Left ventricle myocardium inferior (tissue), 1 donor: ENCODE measurements at places on chromosomes 7 and 10.

DNA sequence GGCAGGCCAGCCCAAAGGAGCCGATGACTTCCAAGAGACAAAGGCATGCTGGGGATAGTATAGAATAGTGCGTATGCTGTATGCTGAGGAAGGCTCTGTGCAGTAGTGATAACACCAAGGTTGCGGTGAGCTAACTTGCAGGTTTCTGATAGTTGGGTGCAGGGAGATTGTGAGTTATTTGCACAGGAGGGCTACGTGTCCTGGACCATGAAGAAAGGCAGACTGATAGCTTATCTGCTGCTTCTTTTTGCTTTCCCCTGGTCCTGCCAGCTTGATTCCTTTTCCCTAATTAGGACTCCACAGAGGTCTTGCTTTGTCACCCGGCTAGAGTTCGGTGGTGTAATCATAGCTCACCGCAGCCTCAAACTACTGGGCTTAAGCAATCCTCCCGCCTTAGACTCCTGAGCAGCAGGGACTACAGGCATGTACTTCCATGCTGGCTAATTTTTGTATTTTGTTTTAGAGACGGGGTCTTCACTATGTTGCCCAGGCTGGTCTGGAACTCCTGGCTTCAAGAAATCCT, 43.9 kb upstream of the ARHGAP12 start:
- H3K4me1 ChIP-seq = no peaks in the 10 kb centered on the region
- H3K27ac ChIP-seq = no peak overlapping the region
- no peak for DNase-seq

DNA sequence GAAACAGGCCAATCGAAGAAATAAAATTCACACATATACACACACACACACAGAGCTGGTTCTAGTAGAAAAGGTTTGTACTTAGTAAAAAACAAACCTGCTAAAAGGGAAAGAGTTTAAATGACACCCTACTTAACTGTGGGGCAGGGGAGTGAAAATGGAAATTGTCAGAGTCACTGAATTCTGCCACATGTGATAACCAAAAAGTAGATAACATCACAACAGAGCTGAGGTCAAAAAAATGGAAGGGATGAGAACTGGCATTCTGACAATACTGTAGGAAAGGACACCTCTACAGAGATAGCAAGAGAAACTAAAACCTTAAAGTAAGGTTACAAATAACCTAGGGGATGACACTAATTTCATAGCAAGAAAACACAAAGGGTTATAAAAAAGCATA, 74.6 kb downstream of the CACUL1 start:
- no peak overlapping the region for H3K27ac ChIP-seq
- H3K4me1 ChIP-seq = no peaks in the 10 kb centered on the region
- peaks cover 48% of the 10 kb centered on the region for H3K36me3 ChIP-seq
- H3K27me3 ChIP-seq = no peaks in the 10 kb centered on the region

DNA sequence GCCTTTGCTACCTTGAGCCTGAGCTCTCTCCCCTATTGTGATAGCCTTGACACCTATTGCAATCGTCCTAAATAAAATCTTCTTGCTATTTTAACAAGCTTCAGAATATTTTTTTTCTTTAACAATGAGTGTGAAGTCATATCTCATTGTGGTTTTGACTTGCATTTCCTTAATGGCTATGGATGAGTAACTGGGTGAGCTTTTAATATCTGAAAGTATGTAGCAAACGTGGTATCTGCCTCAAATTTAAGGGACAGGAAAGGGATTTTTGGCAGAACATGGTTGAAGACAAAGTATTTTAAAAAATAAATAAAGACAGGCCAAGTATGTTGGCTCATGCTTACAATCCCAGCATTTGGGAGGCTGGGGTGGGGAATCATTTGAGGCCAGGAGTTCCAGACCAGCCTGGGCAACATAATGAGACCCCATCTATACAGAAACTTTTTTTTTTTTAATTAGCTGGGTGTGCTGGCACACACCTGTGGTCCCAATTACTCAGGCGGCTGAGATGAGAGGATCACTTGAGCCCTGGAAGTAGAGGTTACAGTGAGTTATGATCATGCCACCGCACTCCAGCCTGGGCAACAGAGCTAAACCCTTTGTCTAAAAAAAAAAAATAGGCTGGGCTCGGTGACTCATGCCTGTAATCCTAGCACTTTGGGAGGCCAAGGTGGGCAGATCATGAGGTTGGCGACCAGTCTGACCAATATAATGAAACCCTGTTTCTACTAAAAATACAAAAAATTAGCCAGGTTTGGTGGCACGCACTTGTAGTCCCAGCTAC, 319.3 kb upstream of the NRP1 start:
- H3K36me3 ChIP-seq = no peaks in the 10 kb centered on the region
- no peak overlapping the region for H3K27ac ChIP-seq

- no peaks in the 10 kb centered on the region for H3K27me3 ChIP-seq
- H3K4me3 ChIP-seq = no peak overlapping the region
- no peaks in the 10 kb centered on the region for H3K4me1 ChIP-seq
- no peak for DNase-seq
Observed at GRCh38 chr10:76010703-76011102, 579.3 kb downstream of the LRMDA start.

GRCh38 chr10:79982861-79983260, 34.0 kb upstream of the SFTPD start:
- peak overlapping the region; percentile 82 for H3K4me3 ChIP-seq
- DNase-seq = no peak
- peaks cover 28% of the 10 kb centered on the region for H3K4me1 ChIP-seq
- no peaks in the 10 kb centered on the region for H3K36me3 ChIP-seq
- peaks cover 62% of the 10 kb centered on the region for H3K27me3 ChIP-seq
- no peak overlapping the region for H3K27ac ChIP-seq

DNA sequence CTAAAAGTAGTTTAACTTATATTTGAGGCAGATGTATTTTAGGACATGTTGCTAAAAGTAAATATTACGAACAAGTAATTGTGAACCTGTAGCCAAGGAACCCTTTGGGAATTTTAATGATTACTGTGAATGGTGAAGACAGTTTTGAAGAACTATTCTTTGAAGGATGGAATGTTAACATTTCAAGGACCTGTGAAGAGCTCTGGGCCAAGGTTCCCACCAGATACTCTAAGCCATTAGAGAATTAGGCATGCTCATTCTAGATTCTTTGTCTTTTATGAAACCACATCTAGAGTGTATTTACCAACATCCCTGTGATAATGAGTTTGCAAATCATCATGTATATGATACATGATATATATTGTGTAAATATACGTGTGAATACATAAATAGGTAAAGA, 99.8 kb downstream of the SEPTIN7 start:
- H3K4me3 ChIP-seq = no peak overlapping the region
- no peaks in the 10 kb centered on the region for H3K27me3 ChIP-seq
- no peak for DNase-seq
- H3K4me1 ChIP-seq = no peaks in the 10 kb centered on the region

GRCh38 chr7:19069842-19070241, 47.6 kb downstream of the TWIST1 start:
- H3K27ac ChIP-seq = no peak overlapping the region
- H3K27me3 ChIP-seq = peaks cover 7% of the 10 kb centered on the region
- no peak overlapping the region for H3K4me3 ChIP-seq
- no peaks in the 10 kb centered on the region for H3K36me3 ChIP-seq

DNA sequence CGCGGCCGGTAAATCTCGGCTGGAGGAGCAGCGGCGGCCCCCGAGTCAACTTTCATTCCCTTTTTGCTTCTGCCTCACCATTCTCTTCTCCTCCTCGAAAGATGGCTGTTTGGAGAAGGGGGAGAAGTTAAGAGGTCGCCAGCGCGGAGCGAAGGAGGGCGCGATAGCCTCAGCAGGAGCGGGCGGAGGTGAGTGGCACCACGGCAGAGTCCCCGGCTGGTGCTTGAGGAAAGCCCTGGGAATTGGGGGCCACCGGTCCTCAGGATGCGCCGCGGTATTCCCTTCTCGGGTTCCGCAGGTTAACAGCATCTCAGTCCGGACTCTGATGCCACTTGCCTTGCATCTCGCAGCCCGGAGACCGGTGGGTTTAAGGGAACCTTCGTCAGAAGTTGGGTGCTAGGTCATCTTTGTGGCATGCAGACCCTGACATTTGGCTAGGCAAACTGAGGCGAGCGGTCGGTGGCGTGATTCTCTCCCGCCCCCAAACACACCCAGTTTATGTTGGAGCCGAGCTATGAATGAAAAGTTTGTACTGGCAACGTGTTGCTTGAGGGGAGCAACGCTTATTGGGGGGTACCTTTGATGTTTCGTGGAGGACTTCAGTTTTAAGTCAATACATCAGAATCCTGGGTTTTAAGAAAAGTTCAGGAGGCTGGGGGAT, 59.5 kb upstream of the PRPS1L1 start:
- peak; percentile 15 for DNase-seq
- no peak overlapping the region for H3K27ac ChIP-seq
- no peaks in the 10 kb centered on the region for H3K27me3 ChIP-seq
- no peaks in the 10 kb centered on the region for H3K36me3 ChIP-seq
- H3K4me1 ChIP-seq = peaks cover 20% of the 10 kb centered on the region

GRCh38 chr7:29539471-29539870, 24.2 kb upstream of the PRR15 start:
- H3K4me3 ChIP-seq = no peak overlapping the region
- no peaks in the 10 kb centered on the region for H3K4me1 ChIP-seq
- H3K27me3 ChIP-seq = no peaks in the 10 kb centered on the region
- H3K36me3 ChIP-seq = no peaks in the 10 kb centered on the region

- H3K27ac ChIP-seq = no peak overlapping the region
- peaks cover 5% of the 10 kb centered on the region for H3K4me1 ChIP-seq
- no peaks in the 10 kb centered on the region for H3K27me3 ChIP-seq
- DNase-seq = no peak
- no peak overlapping the region for H3K4me3 ChIP-seq
- H3K36me3 ChIP-seq = peaks cover 31% of the 10 kb centered on the region
Observed at GRCh38 chr7:132782777-132783640, 206.7 kb upstream of the PLXNA4 start.

- H3K4me1 ChIP-seq = no peaks in the 10 kb centered on the region
- H3K4me3 ChIP-seq = no peak overlapping the region
- no peak for DNase-seq
Observed at GRCh38 chr7:70553364-70553763, 578.6 kb upstream of the GALNT17 start.

DNA sequence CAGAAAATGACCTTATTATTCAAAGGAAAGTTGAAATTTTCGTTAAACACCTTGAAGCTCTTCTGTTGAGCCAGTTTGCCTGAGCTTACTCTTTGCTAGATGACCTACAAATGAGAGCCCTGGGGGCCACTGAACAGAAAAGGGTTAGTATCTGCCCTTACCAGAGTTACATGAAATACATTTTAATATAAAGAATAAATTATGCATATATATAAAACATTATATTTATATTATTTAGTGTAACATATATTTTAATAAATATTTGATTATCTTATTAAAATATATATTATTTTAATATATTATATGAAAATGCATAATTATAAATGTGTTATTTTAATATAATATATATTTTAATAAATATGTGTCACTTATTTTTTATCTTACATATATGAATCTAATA, 628.4 kb upstream of the TPK1 start:
- no peak for DNase-seq
- H3K27me3 ChIP-seq = no peaks in the 10 kb centered on the region
- H3K4me3 ChIP-seq = no peak overlapping the region
- H3K27ac ChIP-seq = no peak overlapping the region

GRCh38 chr10:80477813-80478212, 23.7 kb downstream of the TSPAN14 start:
- H3K27ac ChIP-seq = no peak overlapping the region
- DNase-seq = no peak
- H3K27me3 ChIP-seq = no peaks in the 10 kb centered on the region

DNA sequence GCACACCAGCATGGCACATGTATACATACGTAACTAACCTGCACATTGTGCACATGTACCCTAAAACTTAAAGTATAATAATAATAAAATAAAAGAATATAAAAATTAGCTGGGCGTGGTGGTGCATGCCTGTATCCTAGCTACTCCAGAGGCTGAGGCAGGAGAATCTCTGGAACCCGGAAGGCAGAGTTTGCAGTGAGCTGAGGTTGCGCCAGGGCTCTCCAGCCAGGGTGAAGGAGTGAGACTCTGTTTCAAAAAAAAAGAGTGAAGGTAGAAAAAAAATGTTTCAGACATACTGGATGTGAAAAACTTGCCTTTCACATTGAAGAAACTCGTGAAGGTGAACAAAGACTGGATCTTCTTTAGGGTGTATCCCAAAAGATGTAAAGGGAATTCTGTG, 26.7 kb downstream of the TSPAN14 start:
- H3K4me3 ChIP-seq = no peak overlapping the region
- H3K27me3 ChIP-seq = no peaks in the 10 kb centered on the region
- H3K4me1 ChIP-seq = peaks cover 65% of the 10 kb centered on the region
- no peak for DNase-seq

GRCh38 chr10:19302117-19302516, 253.5 kb downstream of the MALRD1 start:
- no peaks in the 10 kb centered on the region for H3K4me1 ChIP-seq
- H3K27ac ChIP-seq = no peak overlapping the region
- no peaks in the 10 kb centered on the region for H3K27me3 ChIP-seq
- H3K36me3 ChIP-seq = no peaks in the 10 kb centered on the region
- DNase-seq = no peak

- H3K4me1 ChIP-seq = no peaks in the 10 kb centered on the region
- H3K27ac ChIP-seq = no peak overlapping the region
- no peak overlapping the region for H3K4me3 ChIP-seq
- no peaks in the 10 kb centered on the region for H3K36me3 ChIP-seq
Observed at GRCh38 chr7:26948617-26949118, 84.3 kb upstream of the SKAP2 start.
